ENCODE measurements at places on chromosomes 7 and 10.

DNA sequence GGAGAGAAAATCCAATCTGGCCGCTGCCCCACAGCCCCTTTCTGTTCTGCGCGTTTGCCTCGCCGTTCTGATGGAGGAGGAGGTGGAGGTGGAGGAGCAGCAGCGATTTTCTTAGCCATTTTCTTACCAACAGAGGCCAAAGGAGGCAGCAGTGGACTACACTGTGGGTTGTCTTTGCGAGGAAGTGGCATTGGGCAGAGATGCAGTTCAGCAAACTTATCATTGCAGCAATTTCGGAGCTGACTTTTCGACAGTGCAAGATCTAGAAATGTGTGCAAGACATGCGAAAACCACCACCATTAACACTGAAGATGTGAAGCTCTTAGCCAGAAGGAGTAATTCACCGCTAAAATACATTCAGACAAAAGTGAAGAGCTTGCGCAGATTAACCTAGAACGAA is 1.9 kb upstream of the ARL4A start:
- peak; percentile 24 for DNase-seq

GRCh38 chr7:137213744-137214143 is 129.8 kb downstream of the PTN start:
- DNase-seq: no peak

DNA sequence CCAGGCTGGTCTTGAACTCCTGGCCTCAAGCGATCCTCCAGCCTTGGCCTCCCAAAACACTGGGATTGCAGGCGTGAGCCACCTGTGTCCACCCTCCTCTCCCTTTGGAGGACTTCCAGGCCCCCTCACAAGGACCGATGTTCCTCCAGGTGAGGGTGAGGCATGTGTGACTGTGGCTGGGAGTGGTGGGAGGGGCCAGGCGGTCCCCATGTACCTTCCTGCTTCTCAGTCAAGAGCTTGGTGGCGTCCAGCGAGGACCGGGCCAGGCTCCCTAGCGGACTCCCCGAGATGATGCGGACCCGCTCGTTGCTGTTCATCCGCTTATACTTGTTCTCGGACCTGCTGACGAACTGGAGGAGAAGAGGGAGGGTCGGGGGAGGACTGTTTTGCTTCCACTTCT is 70.9 kb upstream of the GNA12 start:
- DNase-seq: no peak

GRCh38 chr7:28956608-28957063 is 1.5 kb downstream of the TRIL start:
- peak; percentile 77 for DNase-seq

DNA sequence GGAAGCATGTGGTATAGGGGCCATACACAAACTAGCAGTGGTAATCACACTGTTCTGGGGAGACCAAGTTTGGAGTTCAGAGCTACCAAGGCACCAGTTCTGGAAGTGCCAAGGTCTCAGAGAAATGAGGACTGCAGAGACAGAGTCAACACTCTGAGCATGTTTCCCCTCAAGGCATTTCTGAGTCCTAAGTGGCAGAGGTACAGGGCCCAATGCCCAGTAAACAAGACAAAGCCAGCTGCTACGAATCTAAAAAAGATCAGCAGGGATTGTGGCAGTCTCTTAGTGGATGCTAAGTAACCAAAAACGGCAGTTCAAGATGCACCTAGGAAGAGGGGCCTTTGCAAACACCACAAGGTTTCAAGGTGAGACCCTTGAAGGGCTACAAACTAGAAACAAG is 271.9 kb downstream of the TNS3 start:
- no peak for DNase-seq

Measured in progenitor cell of endocrine pancreas (in vitro differentiated cells).